ENCODE measurements at places on chromosomes 4 and X.

DNA sequence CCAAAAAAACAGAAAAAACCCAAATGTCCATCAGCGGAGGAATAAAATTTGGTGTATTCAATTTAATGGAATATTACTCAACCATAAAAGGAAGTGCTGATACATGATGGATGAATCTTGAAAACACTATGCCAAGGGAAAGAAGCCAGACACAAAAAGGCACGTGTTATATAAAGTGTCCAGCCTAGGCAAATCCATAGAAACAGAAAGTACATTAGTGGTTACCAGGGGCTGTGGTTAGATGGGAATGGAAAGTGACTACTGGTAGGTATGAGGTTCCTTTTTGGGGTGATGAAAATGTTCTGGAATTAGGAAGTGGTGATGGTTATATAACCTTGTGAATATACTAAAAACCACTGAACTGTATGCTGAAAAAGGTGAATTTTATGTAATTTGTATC is 3.5 kb upstream of the CDKL2 start:
- no peak for DNase-seq

DNA sequence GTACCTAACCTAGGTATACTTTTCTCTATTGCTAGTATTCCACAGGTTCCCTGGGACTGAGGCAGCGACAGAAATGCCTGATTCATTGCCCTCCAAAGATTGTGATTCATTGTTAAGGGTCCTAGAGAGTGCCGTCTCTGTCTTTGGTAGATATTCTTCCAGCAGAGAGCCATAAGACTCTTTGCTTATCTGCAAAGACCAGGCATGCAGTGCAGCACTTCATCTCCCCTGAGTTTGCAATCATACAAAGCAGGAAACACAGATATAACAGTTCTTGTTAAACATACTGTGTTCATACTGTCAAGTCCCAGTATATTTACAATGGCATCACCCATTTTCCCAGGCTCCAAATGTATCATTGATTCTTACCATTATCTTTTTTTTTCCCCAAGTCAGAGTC is 47.7 kb downstream of the KLF8 start:
- no peak for DNase-seq

DNA sequence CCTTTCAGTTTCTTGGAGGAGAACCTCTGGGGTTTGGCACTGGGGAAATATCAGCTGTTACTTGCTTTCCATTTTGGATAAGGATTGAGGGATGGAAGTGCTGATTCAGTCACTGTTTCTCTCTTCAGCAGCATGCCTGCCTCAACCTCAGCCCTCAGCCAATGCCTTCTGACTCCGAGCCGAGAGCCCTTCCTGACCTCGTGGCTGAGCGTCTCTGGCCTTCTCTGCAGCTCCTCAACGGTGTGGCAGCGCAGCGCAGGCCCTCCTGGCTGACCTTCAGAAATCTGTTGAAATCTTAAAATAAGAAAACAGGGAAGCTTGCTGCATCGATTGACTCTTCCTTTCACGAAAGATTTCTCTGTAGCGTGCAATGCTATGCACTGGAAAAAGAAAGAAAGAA is 434.3 kb upstream of the FAT1 start:
- DNase-seq = no peak

DNA sequence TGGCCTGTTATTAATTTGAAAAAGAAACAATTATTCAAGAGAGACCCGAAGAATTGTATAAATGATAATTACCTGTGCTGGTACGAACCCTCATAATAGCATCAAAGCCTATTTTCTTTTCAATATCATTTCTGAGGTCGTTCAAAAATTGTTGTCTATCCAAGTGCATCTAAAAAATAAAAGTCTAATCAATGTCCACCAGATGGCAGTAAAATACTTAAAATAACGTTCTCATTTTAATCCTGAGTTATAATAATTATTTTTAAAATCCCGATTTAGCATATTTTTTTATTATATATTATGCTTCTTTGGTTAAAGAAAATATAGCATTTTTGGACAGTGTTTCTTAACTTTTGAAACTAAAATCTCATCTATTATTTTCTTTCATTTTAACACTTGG is 55.7 kb downstream of the METTL14 start:
- no peak for DNase-seq

DNA sequence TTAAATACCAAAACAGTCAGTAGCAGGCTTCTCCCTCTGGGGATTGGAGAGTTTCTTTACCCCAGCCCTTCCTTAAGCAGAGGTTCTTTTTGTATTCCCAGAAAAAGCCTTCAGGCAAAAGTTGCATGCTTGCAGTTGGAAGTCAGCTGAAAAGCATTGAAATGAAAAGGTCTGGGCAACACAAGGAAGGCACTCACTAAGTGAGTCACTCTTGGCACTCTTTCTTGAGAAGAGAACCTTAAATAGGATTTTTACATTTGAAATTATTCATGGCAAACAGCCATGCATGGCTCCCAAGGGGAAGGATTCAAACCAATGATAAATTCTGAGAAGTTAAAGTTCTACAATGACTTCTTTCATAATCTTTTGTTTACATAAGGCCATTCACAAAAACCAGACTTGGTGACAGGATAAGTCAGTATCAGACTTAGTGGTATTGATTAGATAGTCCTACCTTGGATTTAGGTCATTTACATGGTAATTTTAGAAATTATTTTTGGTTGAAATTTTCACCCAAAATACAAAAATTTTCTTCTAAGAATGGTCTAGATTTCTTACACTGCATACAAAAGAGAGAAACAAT is 2068.9 kb downstream of the PCDH7 start:
- no peak for DNase-seq

- no peak for DNase-seq
Measured at GRCh38 chrX:148282504-148282903, 217.9 kb upstream of the AFF2 start.

GRCh38 chr4:2667428-2667827 is 88.7 kb downstream of the TNIP2 start:
- DNase-seq = no peak

DNA sequence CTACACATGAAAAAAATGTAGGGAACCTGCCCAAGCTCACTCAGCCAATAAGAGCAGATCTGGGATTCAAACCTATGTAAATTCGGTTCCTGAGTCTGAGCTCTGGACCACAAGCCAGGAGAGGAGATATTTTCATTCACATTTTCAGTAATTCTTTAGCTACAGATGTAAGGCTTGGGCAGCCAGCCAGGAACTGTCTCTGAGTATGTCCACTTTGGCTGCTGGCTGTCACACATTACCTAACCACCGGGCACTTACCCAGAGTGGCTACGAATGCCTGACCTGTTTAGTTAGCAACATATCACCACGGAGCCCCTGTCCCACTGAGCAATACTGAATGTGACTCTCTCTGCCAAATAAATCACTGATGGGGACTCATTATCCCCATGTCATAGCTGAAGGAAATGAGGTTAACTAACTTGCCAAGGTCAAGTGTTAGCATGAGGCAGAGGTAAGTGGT is 15.3 kb downstream of the USP46 start:
- DNase-seq = no peak

- no peak for DNase-seq
Measured at GRCh38 chrX:374596-374995, 12.1 kb downstream of the PPP2R3B start.

- peak; percentile 96 for DNase-seq
Measured at GRCh38 chr4:55758570-55758969, 61.0 kb upstream of the EXOC1L start.

- DNase-seq = no peak
Measured at GRCh38 chr4:41657561-41657960, 91.0 kb downstream of the PHOX2B start.

- DNase-seq = no peak
Measured at GRCh38 chr4:146488495-146489174, 33.1 kb downstream of the SLC10A7 start.

DNA sequence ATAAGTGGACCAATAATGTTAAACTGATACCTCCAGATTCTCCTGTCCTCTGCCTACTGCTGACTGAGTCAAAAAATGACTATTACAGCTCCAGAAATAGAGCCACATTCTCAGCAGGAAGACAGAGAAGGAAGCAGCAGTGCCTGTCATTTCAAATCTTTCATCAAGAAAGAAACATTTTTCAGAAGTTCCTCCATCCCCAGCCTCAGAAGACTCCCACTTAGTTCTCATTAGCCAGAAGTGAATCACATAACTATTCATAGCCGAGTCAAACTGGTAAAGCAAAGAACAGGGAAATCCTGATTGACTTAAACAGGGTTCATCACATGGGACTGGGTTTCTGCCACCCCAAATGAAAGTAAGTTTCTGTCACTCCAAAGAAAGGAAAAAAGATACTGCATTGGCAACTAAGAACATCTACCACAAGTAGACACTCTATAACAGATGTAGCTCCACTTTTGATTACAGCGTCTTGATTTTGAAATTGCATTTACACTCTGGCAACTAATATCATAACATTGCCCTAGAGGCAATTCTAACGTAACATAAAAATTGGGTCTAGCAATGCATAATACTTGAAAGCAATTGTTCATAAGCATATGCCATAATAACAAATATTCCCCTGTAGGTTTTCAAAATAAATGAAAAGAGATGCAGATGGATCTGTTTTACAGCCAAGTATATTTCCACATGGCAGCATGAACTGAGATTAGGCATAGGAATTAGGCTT is 599.8 kb downstream of the GALNTL6 start:
- DNase-seq = no peak

GRCh38 chr4:86054286-86055032 is 305.4 kb downstream of the MAPK10 start:
- DNase-seq = peak; percentile 70

GRCh38 chr4:140103676-140104075 is 50.3 kb downstream of the MAML3 start:
- no peak for DNase-seq

DNA sequence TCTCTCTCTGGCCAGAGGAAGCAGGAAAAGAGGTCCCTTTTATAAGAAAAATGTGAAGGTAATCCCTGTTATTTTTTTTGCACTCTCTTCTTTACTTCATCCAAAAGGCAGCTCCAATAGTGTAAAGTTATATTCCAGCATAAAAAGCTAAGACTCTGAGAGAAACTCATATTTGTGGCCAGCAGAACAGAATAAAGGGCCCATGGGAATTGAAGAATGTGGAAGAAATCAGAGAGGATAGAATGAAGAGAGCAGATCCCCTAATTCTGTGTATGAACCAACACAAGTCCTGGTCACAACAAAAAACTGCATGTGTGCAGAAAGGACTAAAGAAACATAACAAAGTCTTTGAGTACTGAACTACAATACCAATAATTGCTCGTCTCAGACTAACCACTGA is 22.3 kb downstream of the RPS6KA6 start:
- DNase-seq = no peak

DNA sequence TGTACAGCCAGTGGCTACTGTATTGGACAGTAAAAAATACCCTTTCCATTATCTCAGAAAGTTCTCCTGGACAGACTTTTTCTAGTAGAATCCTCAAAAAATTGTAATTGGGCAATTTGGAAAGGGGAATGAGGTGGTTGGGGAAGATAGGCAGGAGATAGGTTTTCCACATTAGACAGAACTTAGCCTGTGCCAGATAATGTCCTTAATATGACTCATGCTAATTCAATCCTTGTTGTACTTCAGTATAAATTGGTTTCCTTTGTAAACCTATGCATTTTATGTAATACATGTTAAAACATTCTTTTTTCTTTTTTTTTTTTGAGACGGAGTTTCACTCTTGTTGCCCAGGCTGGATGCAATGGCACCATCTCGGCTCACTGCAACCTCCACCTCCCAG is 8.9 kb downstream of the EIF4E start:
- no peak for DNase-seq

GRCh38 chr4:97911236-97911906 is 231.9 kb downstream of the STPG2 start:
- no peak for DNase-seq

- DNase-seq = no peak
Measured at GRCh38 chr4:180205276-180205675, 2037.9 kb upstream of the TENM3 start.

- DNase-seq = peak; percentile 66
Measured at GRCh38 chr4:102449751-102450352, 51.3 kb upstream of the NFKB1 start.

DNA sequence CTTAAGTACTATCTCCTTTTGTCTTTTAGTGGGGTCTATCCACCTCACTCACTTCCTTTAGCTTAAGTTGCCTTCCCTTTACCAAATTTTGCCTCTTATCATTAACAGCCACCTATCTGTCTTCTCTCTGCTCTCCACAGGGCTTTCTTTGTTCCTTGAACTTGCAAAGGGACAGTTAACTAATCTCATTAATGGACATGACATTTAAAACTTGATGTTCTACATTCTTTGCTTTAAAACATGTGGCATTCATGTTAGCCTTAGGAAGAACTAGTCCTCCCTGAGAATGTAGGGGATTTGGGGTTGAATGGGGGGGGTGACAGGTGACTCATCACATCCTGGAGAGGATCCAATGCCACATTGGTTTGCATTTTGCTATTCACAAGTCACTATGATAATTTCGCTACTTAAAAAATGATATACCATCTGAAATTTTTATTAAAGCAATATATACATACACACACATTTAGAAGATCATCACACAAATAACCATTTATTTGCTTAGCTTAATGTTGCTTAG is 41.0 kb upstream of the DMD start:
- DNase-seq = no peak

GRCh38 chr4:4780729-4781244 is 78.7 kb upstream of the MSX1 start:
- no peak for DNase-seq

- peak; percentile 17 for DNase-seq
Measured at GRCh38 chrX:12400218-12400617, 261.9 kb downstream of the FRMPD4 start.

GRCh38 chr4:52235552-52236201 is 184.6 kb downstream of the SPATA18 start:
- no peak for DNase-seq

GRCh38 chr4:84804136-84804535 is 162.4 kb downstream of the WDFY3 start:
- no peak for DNase-seq

GRCh38 chr4:26194764-26195163 is 126.0 kb upstream of the RBPJ start:
- DNase-seq = no peak

GRCh38 chr4:152278172-152278504 is 257.8 kb downstream of the FBXW7 start:
- no peak for DNase-seq

DNA sequence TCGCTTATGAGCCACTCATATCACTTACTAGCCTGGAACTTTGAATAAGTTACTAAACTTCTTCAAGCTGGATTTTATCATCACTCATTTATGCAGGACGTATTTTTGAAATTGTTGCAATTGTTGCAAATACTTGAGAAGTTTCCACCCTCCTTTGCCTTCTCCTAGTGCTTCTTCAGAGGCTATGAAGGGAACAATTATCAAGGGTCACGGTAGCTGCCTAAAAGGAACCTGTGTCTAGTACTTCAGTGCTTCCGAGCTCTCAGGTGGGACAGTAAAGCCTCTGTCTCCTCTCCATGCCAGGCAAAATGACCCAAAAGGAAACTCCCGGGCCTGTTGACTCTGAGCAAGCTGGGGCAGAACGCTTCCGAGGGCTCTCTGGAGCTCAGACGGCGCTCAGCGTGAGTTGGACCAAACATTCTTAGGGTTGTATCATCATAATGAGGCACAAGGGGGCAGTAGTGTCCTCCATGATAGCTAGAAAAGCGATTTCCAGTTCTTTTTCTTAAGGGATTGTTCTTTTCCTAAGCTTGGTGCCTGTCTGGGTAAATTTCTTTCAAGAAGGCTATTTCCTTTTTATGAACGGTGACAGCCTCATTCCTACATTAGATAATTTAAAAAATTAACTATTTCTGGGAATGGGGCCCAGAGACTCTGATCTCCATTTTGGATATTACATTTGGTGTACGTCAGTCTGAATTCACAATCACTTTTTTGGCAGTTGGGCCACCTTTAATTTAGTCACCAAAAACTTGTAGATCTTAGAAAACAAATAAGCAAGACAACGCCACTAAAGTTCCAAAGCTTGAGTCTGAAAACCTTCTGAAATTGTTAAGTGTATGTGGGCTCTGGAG is 73.1 kb downstream of the PACRGL start:
- peak; percentile 18 for DNase-seq

- no peak for DNase-seq
Measured at GRCh38 chrX:12868747-12869146, 1.9 kb downstream of the TLR7 start.

All from NCI-H524 (cell line).